ENCODE measurements at places on chromosomes 16 and 17. TPM values are rescaled to one million over a fixed set of nuclear protein-coding genes. Genes with fewer than 3 reads are reported as not detected.

DNA sequence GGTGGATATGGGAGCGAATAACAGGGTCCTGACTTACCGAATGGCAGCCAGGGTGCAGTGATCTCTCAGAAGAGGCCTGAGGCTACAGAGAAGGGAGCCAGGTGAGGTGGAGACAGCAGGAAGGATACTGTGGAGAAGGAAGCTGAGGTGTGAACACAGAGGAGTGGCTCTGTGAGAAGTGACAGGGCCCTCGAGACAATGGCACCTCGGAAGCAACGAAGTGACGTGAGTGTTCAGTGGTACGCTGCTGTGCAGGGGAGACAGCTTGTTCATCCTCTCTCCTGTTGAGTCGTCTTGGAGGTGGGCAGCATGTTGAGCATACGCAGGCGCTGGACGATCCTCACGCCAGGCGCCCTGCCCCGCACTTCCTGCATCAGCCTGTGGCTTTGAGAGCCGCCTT is 390.3 kb downstream of the CPPED1 start:
- no peak for DNase-seq

GRCh38 chr16:46972429-46973206 is 856 bp downstream of the DNAJA2 start:
- DNase-seq = peak; percentile 27

- DNase-seq = no peak
Observed at GRCh38 chr16:75462806-75463205, 1.7 kb downstream of the TMEM170A start.

Gene TPSG1
- total RNA-seq = not detected

Gene OR1F1
- not detected for total RNA-seq

Gene RRN3
- total RNA-seq = 33.1 TPM

Gene SMYD4
- 9.5 TPM for total RNA-seq

All from lung microvascular endothelial cell (primary cell).